ENCODE measurements at places on chromosomes 2 and 18. TPM values are rescaled to one million over a fixed set of nuclear protein-coding genes. Genes with fewer than 3 reads are reported as not detected.

The NDUFS1 gene
- 110 TPM for total RNA-seq

The EVA1A gene
- total RNA-seq = 2.8 TPM

The FOXD4L1 gene
- not detected for total RNA-seq

The PLEK gene
- total RNA-seq = not detected

The CFAP53 gene
- 0.36 TPM for total RNA-seq

DNA sequence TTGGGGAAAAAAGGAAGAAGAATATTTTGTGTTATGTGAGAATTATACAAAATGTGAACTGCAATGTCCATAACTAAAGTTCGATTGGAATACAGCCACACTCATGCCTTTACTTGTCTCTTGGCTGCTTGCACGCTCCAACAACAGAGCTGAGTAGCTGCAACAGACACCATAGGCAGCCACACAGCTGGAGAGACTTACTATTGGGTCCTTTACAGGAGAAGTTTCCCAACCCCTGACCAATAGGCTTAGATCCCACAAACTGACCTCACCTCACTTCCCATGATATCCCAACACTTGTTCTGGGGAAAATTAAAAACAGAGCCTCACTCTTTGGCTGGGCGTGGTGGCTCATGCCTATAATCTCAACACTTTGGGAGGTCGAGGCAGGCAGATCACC is 213.8 kb downstream of the SH3BP4 start:
- no peak for DNase-seq

DNA sequence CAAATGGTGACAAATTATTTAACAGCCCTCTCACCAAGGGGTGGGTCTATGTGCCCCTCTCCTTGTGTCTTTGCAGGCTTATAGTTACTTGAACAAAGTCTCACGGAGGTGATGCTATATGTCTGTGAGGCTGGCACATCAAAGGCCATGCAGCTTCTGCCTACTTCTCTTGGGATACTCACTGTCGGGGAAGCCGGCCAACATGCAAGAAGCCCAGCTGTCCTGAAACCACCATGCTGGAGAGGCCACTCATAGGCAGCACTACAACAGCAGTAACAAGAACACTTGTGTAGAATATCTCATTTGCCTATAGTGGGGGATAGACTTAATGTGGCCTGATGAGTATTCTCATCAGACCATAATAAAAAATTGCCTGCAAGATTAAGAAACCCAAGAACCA is 233.7 kb upstream of the NCKAP5 start:
- no peak for DNase-seq

- no peak for DNase-seq
Observed at GRCh38 chr2:28233164-28233676, 159.4 kb upstream of the FOSL2 start.

- DNase-seq = peak; percentile 18
Observed at GRCh38 chr2:186771395-186771794, 77.5 kb downstream of the FAM171B start.

DNA sequence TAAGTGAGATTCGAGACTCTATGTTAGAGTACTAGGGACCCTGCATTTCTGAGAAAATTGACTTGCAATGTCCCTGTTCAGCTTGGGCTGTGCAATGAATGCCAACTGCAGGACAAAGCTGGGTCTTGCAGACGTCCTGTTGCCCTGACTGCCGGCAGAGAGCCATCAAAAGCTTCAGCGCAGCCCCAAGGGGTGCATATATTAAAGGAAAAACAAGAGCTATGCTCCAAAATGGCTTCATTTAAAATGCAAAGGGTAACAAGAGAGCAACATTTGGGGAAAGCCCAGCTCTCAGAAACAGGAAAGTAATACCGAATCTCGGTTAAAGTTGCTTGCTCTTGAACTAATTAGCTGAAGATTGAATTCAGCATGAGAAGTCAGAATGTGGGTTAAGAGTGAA is 110.9 kb upstream of the PNPT1 start:
- peak; percentile 29 for DNase-seq

DNA sequence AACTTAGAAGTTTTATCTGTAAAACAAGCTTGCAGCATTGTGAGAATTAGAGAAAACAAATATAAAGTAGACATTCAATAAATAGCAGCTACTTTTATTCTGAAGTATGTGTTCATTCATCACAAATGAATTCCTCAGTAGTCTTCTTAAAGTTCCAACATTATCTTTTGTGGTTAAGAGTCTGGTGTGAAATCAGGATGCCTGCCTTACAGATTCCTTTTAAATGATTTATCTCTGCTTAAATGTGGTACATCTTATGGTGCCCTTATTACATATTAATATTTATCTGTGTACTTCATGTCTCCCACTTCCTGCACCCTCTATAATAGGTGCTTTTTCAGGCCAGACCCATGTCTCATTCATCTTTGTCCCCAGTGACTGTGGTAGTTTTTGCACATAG is 595.0 kb downstream of the STK39 start:
- DNase-seq = no peak

- no peak for DNase-seq
Observed at GRCh38 chr18:9617006-9617542, 2.7 kb upstream of the PPP4R1 start.

DNA sequence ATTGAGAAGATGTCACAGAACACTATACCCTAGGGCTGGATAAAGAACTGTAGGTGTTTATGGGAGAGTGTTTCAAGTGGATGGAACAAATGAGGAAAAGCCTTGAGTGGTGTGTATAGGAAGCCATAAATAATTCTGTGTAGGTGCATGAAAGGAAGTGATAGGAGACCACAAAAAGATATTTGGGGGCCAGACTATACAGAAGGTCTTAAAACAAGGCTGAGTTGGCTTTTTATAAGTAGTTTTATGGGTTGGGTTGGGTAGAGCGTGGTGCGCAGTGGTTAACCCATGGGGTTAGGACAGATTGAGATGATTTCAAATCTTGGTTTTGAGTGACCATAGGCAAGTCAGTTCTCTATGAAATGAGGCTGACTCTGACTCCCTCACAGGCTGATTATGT is 110.5 kb downstream of the PKP4 start:
- DNase-seq = no peak

GRCh38 chr2:213500881-213501280 is 216.6 kb downstream of the SPAG16 start:
- DNase-seq = no peak

DNA sequence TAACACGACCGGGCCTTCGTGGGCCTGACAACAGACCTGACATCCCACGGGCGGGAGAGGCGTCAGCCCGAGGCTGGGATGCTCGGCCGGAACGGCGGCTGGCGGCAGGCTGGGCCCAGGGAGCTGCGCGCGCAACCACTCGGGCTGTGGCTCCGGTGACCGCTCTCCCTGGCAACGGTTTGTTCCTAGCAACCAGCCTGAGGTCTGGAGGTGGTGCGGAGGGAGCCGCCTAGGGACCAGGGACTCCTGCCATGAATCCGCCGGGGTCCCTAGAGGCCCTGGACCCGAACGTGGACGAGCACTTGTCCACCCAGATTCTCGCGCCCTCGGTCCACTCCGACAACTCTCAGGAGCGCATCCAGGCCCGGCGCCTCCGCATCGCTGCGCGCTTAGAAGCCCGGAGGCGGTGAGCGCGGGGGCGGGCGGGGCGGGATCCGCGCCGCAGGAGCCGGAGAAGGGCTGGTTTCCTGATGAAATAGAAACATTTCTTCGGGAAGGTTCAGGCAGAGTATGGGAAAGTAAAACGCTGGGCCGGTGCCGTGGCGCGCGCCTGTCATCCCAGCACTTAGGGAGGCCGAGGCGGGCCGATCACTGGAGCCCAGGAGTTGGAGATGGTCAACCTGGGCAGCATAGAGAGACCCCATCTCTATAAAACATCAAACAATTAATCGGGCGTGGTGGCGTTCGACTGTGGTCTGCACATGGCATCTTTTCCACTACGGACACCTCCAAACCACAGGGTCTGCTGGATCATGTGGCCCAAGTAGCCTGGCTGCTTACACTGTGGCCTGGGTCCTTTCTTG is at the start of gene DRC1:
Gene DRC1, plus strand, starts transcription at position 182 of the 803 bp plus-strand sequence. Its CDS starts 70 bp downstream, at position 252.
- peak; percentile 96 for DNase-seq

DNA sequence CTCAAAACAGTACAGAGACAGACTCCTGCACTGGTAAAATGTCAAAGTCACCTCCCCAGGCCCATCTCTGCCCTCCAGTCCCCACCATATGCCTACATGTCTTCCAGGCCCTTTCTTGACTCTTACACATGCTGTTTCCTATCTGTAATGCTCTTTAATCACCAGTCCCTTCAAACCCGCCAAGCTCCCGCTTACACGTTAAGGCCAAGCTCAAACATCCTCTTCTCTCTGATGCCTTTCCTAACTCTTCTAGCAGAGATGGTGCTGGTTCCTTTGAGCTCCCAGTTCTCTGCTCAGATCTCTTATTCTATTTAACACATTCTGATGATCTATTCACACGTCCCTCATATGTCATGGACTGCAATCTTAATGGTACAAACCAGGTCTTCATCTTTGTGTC is 5.0 kb downstream of the EVA1A start:
- no peak for DNase-seq
